ENCODE measurements at places on chromosomes 5 and 9.

DNA sequence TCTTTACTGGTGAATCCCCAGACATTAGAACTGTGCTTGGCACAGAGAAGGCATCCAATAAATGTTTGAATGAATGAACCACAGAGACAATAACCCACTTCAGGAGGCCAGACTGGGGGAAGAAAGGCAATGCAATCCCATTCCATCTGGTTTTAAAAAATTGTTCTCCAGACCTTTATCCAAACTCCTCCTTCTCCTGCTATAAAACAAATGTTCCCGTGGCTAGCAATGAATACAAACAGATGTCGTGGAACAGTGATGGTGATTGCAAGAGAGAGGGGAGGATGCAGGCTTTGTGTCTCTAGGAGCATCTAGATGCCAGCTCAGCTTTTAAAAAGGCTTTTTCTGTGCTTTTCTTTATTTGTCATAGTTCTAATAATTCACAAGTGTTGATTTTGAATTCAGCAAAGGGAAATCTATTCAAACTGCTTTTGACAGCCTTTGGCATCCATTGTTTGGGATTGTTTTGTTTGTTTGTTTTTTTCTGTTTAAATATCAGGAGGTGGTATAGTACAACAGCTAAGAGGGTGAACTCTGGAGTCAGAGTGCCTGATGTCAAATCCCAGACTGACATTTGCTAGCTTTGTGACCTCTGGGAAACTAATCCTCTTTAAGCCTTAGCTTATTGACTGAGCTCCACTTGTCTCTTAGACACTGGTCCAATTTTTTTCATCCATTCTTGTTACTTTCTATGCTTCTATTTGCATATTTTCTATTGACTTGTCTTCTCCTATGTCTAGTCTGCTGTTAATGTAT is 59.1 kb downstream of the TNFSF15 start:
- no peak for DNase-seq

GRCh38 chr9:113715086-113715485 is 161.0 kb upstream of the ZNF618 start:
- DNase-seq = no peak

- DNase-seq = no peak
These were observed 54.2 kb upstream of the PAM start for GRCh38 chr5:102700916-102701315.

DNA sequence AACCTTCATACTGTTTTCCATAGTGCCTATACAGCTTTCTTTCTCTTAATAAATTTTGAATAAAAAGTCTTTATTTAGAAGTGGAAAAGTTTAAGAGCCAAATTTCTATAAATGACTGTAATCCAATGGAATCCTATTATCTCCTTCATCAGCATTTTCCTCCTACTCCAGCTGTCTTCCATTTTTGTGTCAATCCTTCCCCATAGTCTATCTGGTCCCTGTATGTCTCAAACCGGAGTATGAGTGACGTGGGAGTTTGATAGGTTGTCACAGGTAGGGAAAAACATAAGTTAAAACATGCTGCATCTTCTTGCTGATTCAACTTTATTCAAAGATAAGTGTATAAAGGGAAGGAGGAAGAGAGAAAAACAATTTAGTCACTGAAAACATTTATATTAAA is 70.4 kb downstream of the ADAMTS6 start:
- no peak for DNase-seq

- peak; percentile 85 for DNase-seq
These were observed 63.5 kb downstream of the ZNF474 start for GRCh38 chr5:122192497-122193496.

GRCh38 chr9:86700629-86701028 is 246.7 kb downstream of the GAS1 start:
- DNase-seq = peak; percentile 17

- no peak for DNase-seq
These were observed 61.9 kb upstream of the LMX1B start for GRCh38 chr9:126551812-126552211.

- no peak for DNase-seq
These were observed 7.4 kb downstream of the SMIM3 start for GRCh38 chr5:150785950-150786349.

DNA sequence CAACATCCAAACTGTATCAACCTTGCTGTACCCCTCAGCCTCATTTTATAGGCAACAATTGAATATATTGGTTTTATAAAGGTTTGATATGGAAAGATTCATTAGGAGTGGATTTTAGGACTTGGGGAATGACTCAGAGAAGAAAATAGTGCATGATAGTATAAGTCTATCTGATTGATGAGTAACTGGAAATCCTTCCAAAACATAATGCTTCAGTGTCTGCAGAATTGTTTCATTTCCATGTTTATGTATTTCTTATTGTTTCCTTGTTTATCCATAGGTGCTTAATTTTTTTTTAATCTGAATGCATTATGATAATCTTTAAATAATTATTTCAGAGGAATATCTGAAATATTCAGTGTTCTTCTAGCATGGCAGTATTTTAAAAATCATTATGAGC is 12.6 kb downstream of the JAK2 start:
- no peak for DNase-seq

DNA sequence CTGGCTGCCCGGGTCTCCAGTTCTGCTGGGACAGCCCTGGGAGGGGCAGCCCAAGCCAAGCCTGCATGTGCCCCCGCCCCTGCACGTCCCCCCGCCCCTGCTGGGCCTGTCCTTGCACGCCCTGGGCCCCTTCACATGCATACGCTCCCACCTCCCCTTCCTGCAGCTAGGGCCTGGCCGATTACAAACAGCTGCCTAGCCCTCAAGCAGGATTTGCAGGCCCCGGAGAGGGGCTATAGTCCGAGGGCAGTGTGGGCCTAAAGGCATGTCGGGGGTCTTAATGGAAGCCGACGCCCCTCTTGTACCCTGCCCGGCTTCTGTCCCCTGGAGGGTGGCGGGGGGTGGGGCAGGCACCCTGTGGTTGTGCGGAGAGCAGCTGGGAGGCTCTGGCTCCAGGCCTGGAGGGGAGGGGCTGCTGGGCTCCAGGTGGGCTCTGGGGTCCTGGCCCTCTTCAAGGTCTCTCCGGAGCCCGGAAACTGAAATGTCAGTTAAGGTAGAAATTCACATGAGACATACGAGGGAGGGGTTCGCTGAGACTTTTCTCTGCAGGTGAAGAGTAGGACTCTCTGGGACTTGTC is 16.9 kb downstream of the COL5A1 start:
- DNase-seq = no peak

DNA sequence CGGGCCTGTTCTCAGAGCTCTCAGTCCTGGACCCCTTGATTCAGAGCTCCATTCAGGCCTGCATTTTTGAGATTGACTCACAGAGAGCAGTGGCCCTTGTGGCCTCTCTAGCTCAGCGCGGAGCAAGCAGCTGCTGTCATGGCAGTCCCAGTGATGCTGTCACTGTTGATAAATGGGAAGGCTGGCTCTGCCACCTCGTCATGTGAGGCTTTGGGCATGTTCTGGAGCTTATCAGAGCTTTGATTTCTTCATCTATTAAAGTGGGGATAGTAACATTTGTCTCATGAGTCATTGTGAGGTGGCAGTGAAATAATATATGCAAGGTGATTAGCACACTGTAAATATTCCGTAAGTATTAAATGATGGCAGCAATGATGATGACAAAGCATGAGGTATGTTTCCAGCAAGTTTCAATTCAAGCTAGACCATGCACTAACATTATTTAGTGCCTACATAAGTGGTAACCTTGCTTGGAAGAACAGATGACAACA is 126.4 kb upstream of the CXCL14 start:
- DNase-seq = no peak

- no peak for DNase-seq
These were observed 93.9 kb downstream of the GRIA1 start for GRCh38 chr5:153584126-153584959.

DNA sequence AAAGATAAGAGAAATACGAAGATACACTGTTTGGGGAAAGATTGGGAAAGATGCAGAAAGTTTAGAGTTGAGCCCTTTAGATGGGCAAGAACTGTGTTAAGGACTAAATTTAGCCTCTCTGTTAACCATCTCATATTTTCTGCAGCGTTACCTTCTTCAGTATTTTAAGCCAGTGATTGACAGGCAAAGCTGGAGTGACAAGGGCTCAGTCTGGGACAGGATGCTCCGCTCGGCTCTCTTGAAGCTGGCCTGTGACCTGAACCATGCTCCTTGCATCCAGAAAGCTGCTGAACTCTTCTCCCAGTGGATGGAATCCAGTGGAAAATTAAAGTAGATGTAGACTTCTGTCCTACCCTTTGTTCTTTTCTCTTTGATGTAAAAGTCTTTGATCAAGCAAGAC is 26.4 kb upstream of the LNPEP start:
- no peak for DNase-seq

GRCh38 chr5:169119288-169120048 is 181.5 kb downstream of the SLIT3 start:
- DNase-seq = no peak

DNA sequence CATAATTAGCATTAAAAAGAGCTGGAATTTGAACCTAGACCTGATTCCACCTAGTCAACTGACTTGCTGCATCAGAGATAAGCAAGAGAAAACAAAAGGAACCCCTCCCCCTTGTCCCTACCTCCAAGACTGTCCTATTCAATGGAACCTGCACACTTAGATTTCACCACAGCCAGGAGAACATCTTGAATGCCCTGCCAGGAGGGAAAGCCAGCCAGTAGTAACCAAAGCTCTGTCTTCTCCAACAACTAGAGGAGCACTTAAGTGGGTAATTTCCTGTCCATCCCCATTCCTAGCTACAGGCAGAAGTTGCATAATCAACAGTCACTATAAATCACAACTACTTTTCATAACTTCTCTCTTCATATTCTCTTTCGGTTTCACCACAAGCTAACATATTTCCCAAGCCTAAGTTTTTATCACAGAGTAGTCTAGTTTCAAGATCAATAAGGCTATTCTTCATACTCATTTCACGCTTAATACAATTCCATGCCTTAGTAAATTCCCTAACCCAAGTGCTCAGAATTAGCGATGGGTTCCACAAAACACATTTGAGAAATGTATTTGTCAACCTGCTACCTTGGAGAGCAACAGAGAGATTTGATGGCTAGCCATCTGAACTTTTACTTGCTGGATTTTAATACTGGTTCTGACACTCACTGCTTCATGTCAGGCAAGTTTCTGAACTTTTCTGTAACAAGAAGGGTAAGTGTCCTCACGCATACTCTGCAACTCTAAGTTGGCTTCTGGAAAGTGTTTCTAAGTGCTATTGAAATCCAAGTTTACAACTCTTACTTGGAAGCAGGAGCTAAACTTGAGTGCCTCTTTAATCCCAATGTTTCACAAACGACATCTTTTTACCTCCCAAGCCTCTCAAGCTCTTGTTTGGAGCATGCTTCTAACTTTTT is 2.0 kb downstream of the DENND1A start:
- DNase-seq = no peak

- DNase-seq = no peak
These were observed 204.2 kb downstream of the SLC12A2 start for GRCh38 chr5:128287740-128288139.

DNA sequence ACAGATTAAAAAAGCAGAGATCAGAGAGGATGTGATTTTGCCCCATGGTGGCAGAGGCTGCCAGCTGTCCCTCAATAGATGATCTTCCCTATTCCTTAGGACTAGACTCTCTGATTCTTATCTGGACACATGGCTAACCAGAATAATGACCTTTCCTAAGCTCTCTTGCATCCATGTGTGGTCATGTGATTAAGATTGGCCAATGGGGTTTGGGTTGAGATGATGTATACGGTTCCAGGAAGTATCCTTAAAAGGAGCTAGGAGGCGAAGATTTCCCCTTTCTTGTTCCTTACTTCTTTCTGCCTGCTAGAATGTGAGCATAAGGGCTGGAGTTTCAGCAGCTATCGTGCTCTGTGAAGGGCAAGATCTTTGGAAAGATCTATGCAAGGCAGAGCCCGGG is 39.8 kb downstream of the FOXI1 start:
- no peak for DNase-seq

- DNase-seq = no peak
These were observed 1.3 kb downstream of the RPP25L start for GRCh38 chr9:34610434-34611206.

DNA sequence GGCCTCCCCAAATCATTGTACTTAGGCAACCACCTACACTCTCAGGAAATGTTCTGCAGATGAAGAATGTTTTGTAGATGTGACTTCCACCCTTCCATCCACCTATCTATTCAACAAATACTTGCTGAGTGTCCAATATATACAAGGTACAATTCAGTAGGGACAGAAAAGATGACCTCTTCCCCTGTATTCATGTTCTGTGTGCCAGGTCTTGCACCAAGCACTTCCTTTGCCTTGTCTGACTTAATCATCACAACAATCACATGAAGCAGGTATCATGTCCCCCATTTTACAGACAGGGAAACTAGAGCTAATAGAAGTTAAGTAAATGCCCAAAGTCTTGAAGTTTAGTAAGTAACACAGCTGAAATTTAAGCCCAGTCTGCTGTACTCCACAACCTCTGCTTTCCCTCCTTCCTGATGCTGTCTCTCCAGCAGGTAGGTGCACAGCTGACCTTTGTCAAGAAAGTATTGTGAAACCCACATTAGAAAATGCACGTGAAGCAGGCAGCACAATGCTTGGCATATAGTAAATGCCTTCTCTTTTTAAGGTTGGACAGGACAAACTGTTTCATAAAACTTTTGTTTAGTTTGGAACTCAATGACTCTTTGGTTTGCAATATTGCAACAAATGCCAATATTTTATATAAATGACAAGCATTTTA is 296.5 kb downstream of the DEPDC1B start:
- no peak for DNase-seq

DNA sequence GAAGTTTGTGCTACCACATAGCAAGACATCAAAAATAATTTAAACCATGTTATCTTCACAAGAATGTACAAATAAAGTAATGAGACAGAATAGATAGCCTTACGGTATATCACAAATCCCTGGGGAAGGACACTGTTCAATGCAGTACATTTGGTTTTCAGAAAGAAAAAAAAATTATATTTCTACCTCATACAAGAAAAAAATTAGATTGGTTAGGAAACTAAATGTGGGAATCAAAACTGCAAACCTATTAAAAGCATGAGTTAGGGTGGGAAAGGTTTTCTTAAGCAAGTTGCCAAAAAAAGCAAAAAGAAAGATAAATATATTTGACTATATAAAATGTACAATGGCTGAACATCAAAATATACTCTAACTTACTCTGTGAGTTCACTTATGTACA is 201.9 kb upstream of the NREP start:
- DNase-seq = no peak

DNA sequence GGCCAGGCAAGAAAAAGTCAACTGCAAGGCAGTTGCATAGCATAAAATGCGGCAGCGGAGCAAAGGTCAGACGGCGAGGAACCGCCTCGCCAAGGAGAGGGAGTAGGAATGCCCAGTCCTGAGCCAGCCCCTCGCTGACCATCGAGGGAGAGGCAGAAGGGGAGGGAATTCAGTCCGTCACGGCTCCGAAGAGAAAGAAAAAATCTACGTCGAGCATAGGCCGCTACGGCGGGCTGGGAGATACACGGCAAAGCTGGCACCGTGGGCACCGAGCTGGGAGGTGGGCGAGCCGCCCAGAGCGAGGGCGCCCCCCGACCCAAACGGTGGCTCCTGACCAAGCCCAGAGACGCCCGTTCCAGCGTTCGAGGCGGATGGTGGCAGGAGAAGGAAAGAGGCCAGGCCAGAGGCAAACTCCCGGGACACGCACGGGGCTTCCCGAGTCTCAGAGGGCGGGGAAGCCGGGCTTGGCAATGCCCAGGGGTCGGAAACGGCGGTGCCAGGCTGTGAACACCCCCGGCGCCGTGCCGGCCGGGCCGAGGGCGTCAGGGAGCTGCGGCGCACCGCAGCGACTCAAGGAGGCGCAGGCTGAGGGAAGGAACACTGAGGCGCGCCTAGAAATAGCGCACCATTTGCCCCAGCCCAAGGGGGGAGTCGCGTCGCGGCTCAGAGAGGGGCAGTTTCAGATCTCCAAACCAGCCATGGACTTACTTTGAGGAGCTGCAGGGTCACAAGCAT is 518 bp downstream of the SPRY4 start:
- DNase-seq = no peak
